ENCODE measurements at places on chromosomes 7 and 10.

GRCh38 chr7:92647652-92648051, 57.5 kb upstream of the FAM133B start:
- DNase-seq = no peak

GRCh38 chr10:110850099-110850498, 21.6 kb upstream of the PDCD4 start:
- no peak for DNase-seq

- DNase-seq = no peak
Measured at GRCh38 chr7:95411666-95412065, 15.5 kb upstream of the PON3 start.

- DNase-seq = no peak
Measured at GRCh38 chr10:49174926-49175500, 13.2 kb downstream of the TMEM273 start.

DNA sequence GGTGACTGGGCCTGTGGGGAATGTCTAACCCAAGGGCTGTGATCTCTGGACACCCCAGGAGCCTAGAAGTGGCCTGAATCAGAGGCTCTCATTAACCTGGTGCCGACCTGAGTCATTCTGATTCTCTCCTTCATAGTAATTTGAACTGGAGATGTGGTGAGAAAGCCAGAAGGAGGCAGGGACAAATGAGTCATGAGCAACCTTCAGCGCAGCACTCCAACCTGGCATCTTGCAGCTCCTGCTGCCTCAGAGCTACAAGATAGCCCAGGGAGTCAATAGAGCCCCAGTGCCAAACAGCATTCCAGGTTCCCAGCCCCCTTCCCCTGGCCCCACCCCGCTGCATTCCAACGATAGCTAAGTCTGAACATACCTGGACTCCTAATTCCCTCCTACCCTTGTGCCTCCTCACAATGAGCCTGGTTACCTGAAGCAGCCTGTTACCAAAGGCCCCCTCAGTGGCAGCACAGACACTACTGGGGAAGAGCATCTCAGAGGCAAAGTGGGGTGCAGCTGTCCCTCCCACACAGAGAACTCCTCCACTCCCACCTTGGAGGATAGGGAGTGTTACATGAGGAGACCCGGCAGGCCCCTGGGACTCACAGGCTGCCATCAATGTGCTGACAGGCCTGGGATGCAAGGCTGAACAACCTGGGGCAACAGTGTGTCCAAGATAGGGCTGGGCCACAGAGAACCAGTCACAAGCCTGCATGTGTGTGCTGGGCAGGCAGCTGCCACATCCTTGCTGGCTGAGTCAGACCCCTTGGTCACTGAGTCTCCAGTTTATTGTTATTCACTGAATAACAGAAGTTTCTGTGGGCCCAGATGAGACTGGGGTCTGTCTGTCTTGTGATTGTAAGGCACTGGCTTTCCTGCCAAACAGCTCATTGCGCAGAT, 76.8 kb upstream of the LEP start:
- DNase-seq = no peak

GRCh38 chr10:115963848-115964247, 309.2 kb downstream of the GFRA1 start:
- DNase-seq = no peak

- DNase-seq = no peak
Measured at GRCh38 chr10:126902157-126902556, 3.1 kb upstream of the DOCK1 start.

DNA sequence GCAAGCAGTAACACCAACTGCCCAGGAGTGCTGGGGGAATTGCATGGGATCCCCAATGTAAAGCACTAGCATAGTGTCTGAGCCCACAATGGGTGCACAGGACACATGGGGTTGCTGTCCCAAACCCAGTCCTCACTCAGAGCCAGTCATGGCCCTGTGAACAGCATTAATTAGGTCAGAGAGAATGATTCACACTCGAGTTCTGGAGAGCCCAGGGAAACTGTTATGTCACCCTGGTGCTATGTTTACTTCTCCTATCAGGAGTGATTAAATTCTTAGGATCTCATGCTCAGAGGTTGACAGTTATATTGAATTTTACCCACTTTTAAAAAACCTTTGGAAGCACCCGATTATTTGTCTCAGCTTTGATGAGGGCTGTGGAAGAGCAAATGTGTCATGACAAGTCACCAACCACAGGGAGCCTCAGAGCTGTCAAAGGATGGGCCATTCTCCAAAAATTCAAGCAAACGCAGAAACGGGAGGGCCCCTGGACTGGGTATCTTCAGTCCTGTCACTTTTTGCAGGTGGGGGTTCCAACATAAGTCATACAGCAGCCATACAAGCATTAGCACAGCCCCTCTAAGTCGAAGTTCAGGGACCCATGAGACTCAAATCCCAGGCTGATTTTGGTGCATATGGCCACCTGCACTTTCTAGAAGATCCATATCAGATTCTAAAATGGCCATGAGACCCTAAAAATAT, 1.3 kb upstream of the RASSF4 start:
- DNase-seq = no peak

DNA sequence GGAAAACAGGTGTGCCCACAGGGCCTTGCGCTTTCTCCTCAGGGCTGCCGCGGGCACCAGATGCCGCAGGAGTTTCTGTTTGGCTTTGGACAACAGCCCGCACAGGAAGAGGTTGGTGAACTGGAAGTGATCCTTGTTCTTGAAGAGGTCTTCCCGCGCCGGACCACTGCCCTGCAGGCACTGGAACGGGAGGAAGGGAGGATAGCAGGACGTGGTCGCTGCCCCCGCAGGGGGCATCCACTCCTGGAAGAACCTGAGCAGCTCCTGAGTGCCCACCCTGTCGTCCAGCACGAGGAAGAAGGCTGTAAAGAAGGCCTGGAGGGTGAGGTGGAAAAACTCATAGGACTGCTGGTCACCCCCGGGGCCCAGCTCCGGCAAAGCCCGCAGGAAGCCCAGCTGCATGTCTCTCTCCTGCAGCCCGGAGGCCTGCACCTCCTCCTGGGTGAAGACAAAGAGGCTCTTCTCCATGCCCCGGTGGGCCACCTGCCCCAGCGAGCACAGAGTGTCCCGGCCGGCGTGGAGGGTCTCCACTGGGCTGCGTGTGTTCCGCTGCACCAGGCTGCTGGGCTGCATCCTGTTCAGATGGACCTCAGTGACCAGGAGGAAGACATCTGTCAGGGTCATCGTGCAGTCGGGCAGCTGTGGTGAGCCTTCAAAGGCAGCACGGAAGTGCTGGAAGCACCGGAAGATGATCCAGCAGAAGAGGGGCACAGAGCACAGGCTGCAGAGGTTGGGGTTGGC, 26.9 kb downstream of the NOD1 start:
- DNase-seq = no peak

DNA sequence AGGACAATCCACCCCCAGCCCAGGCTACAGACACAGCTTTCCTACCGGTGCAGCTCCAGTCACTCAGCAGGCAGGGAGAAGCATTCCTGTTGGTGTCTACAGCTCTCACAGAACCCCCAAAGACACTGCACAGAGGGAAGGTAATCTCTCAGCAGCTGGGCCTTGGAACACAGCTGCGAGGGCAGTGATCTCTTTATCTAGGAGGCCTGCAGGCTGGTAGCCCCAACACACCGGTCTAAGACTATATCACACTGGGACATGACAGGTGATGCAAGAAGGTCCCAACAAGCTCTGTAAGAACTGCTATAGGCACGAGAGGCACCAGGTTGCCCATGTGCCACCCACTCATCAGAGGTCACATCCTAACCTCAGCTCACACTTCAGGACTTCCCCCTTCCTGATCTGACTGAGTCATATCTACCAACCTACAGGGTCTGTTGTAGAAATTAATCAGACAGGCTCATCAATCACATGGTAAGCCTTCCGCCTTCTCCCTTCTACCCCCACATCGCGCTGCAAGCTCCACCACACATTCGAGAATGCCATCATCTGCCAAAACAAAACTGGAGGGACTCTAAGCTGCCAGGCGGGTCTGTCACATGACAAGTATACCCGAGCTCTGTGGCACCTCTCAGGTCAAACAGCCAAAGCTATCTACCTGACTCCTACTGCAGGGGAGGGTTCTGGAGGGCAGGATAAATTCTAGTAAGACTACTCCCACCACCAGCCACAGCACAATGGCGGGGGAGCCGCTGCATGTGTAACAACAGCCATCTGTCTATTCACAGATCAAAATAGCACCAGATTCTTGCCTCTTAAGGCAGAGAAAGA, 26.1 kb downstream of the FAM53B start:
- DNase-seq = no peak

DNA sequence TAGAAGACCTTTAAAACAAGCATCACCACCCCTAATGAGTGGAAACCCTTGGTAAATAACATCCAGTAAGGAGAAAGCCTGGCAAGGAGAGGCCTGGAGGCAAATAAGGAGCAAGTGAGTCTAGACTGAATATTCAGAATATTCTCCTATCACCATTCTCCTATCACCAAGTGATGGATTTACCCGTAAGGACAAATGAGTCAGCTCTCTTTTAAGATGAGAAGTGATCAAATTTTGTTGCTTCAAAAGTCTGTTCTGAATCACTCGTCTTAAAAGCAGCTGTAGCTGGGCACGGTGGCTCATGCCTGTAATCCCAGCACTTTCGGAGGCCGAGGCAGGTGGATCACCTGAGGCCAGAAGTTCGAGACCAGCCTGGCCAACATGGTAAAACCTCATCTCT, 28.4 kb downstream of the KIAA1549 start:
- no peak for DNase-seq

DNA sequence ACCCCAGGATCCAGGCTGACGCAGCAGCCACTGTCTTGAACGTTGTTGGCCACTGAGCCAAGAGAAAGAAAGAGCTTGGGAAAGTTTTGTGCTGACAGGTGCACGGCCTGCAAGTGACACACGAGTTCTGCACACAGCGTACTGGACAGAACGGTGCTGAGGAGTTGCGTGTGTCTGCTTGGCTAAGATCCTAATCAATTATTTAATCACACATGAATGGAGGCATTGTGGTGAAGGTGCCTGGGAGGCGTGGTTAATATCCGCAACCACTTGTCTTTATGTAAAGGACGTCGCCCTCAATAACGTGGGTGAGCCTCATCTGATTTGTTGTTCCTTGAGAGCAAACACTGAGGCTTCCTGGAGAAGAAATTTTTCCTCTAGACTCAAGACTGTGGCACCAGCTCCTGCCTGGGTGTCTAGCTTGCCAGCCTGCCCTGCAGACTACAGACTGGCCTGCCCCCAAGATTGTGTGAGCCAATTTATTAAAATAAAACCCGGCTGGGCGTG, 16.6 kb upstream of the GNA12 start:
- DNase-seq = no peak

DNA sequence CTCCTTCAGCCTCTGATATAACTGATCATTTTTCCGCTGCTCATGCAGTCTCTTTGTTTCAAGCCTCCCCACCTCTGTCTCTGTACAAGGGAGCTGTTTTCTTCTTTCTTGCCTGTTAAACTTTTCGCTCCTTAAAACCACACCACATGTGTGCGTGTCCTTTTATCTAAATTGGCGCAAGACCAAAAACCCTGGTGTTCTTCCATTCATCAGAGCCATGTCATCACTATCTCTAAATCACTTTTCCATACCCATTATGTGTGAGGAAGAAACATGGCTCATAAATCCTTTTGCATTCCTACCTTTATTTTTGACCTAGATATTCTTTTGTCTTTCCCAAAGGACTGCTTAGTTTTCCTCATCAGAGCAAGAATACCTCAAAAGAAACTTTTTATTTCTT, 239.0 kb upstream of the IMMP2L start:
- DNase-seq = no peak

GRCh38 chr7:129493555-129493954, 8.8 kb upstream of the SMKR1 start:
- DNase-seq = no peak

GRCh38 chr7:107499731-107500130, 29.9 kb downstream of the GPR22 start:
- no peak for DNase-seq

DNA sequence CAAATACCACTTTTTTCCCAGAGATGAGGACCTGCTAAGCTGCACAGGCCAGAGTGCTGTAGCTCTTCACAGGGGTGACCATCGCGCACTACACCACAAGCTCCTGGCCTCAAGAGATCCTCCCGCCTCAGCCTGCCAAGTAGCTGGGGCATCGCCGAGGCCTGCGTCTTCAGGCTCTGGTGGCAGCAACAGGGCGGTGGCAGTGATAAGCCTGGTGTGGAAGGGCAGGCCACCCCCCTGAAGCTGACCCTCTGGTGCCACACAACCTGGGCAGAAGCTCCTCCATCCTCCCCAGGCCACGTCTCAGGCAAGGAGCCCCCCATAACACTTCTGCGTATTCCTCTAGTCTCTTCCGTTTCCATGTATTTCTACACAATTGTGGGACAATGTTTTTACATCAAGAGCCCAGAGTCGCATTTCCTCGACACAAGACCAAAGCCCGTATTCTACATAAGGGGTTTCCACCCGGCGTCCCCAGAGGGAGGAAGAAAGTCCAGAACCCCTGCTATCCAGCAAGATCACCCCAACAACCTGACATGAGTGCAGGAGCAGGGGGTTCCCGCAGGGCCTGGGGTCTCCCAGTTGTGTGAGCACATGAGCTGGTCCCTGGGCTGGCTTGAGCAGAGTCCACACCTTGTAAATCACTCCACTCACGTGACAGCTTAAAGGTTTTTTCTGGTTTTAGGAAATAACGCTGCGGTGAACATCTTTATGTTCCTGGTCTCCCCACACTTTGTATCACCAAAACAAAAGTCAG, 37.6 kb upstream of the NCAPG2 start:
- DNase-seq = no peak

DNA sequence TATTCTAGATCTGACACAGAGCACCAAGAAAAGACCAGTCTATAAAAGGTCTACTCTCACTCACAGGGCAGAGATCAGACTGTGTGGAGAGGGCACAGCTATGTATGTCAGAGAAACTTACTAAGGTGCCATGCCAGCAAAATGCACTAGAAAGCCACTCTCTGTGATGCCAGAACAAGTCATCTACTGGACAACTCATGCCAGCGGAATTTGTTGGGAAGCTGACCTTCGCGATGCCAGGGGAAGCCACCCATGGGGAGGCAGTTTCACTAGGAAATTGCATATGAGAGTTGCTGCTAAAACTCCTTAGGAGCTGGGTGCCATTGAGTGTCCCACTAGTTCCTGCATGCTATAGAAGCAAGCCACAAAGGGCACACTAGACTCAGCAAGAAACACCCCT, 58.5 kb downstream of the MICU1 start:
- DNase-seq = no peak

- no peak for DNase-seq
Measured at GRCh38 chr7:46613551-46613950, 692.5 kb upstream of the IGFBP3 start.

DNA sequence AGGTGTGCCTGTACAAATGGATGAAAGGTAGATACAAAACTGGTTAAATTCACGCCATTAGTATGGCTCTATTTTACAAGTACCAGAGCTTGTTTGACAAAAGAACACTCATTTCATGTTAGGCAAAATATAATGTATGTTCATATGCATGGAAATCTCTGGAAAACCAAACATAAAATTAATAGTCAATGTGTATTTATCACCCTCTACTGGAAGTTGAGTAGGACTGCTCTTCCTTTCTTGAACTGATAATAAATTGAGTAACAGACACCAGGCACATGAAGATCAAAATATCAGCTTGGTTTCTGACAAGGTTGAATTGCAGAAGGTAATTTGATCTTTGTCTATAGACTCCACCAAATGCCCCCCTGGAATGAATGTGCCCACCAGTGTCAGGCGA, 19.8 kb upstream of the AKR1B1 start:
- no peak for DNase-seq
